ENCODE measurements at places on chromosomes 3 and 15. TPM values are rescaled to one million over a fixed set of nuclear protein-coding genes. Genes with fewer than 3 reads are reported as not detected.

DNA sequence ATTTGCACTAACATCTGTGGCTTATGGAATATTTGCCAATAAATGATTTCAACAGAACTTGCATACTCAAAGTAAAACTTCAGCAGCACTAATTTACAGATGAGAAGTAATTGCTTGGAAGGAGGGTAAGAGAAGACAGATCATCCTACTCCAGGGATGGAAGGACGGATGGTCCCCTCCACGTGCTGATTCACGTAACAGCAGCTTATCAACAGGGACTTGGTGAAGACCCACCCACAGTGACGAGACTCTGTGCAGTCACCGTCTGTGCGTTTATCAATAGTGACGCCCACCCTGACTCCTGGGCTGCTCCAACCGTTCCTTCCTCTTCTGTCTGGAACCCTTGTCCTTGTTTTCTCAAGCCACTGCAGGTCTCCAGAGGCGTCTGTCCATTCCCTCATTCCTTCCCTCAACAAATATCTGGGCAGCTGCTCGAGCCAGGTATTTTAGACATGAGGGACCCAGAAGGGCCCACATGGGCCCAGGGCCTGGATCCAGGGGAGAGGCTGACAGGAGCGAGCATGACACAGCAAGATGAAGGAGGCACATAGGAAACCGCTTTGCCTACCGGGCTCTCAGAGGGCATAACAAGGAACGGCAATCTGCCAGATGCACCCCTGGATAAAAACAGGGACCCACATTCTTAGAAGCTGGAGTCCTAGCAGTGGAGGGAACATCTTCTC is 33.3 kb downstream of the PCSK6 start:
- DNase-seq = no peak

- DNase-seq = no peak
Measured at GRCh38 chr3:154111365-154111935, 9.7 kb upstream of the ARHGEF26 start.

DNA sequence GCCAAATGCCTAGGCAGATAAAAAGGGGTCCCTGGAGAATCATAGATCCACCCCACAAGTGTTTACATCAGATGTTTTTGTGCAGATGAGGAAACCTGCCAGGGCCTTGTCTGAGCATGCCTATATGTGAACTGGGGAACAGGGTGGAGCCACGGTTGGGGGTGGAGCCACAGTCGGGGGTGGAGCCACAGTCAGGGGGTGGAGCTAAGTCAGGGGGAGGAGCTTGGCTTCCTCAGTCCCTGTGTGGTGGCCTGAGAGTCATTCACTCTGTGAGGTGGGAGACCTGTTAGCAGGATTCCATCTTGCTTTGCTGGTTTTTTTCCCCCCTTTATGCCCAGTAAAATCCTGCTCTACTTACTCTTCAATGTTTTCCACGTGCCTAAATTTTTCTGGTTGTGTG is 57.8 kb upstream of the TGFBR2 start:
- no peak for DNase-seq

GRCh38 chr15:22227411-22228100 is 147.2 kb downstream of the OR4M2 start:
- DNase-seq = no peak

DNA sequence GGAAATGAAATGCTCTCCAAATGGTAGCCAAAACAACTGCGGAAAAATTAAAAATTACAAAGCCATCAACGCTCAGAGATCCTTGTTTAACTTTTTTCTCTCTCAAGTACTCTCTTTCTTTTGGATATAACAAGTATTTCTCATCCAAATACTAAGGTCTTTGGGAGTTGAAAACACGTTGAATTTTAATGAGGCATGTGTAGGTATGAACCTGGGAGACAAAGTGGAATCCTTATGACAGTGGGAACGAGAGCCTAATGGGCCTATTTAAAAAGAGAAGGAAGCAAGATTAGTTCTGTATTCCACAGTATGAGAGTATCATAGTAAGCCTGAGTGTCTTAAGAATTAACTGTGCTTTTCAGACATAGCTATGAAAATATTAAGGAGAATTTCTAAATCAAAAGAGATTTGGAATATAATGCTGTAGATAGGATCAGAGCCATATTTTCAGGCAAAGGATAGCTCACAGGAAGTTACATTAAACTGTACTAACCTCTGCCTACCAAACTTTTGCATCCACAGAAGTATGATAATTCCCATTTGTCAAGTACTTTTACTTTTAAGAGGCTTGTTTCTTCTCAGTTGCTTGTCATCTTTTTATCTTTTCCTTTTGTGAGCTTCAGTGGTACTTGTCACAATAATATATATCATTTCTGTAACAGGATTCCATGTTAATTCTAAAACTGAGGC is 759 bp downstream of the CD96 start:
- no peak for DNase-seq

DNA sequence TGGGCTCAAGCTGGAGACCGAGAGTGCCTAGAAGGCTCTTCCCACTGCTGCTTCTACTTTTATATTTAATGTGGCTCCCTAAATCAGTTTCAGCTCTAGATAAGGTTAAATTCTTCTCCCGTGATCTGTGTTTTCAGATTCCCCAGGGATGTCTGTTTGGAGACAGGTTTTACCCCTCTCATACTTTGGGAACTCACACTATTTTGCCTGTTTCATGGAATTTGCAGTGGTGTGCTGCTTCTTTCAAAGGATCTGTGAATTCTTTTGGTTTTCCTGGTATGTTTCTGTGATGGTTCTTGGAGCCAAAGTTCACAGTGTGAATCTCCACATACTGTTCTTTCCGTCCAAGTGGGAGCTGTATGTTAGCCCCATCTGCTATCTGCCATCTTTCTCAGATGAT is 238.3 kb upstream of the SLITRK3 start:
- no peak for DNase-seq

DNA sequence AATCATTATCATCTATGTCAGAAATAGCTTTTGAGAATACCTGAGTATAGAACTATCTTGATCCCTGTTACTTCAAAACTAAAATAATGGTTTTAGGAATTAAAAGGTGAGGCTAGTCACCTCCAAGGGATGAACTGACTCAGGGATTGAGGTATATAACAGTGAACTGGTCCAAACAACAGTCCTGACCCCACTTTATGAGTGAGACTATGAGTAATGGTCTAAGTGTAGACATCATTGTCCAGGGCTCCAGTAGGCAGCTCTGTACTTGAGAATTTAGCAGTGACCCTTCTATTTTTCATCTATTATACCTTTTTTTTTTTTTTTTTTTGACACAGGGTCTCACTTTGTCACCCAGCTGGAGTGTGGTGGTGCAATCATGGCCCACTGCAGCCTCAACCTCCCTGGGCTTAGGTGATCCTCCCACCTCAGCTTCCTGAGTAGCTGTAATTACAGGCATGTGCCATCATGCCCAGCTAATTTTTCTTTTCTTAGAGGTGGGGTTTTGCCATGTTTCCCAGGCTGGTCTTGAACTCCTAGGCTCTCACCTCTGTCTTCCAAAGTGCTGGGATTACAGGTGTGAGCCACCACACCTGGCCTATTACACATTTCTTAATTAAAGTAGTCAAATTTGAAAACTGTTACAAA is 36.3 kb downstream of the MLH1 start:
- DNase-seq = no peak

GRCh38 chr3:185290266-185290665 is 36.4 kb upstream of the EHHADH start:
- DNase-seq = no peak

GRCh38 chr3:32780735-32781210 is 37.0 kb upstream of the TRIM71 start:
- DNase-seq = peak; percentile 56

- DNase-seq = no peak
Measured at GRCh38 chr3:184373422-184373821, 4.6 kb downstream of the THPO start.

GRCh38 chr15:83087576-83087975 is 19.9 kb upstream of the TM6SF1 start:
- DNase-seq = no peak

Gene IDH2
- 1,067 TPM for total RNA-seq

Gene NR1I2
- 0.11 TPM for total RNA-seq

All from Right ventricle myocardium superior (tissue), 1 donor.